ENCODE measurements at places on chromosomes 16 and 17. TPM values are rescaled to one million over a fixed set of nuclear protein-coding genes. Genes with fewer than 3 reads are reported as not detected.

GRCh38 chr17:78242024-78242742 is 10.8 kb downstream of the TMEM235 start:
- no peak for DNase-seq
- peaks cover 5% of the 10 kb centered on the region for H3K36me3 ChIP-seq
- no peaks in the 10 kb centered on the region for H3K27me3 ChIP-seq
- no peak overlapping the region for H3K4me3 ChIP-seq
- H3K4me1 ChIP-seq = no peaks in the 10 kb centered on the region

DNA sequence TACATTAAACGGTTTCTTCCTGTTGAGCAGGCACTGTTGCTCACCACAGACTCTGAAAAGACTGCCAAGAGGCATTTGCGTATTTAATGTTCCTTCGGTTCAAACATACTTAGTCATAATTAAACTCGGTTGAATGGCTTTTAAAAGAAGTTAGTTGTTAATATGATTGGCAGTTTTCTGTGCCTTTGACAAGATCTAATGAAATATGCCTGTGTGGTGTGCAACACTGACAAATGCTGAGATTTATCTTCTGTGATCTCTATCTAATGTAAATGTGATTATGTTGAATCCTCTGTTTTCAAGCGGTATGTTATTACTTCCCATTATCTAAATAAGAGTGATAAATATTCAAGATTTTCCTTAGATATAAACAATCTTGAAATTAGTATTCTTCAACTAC is 1046.6 kb downstream of the CDH8 start:
- no peak for DNase-seq
- no peaks in the 10 kb centered on the region for H3K4me1 ChIP-seq
- no peak overlapping the region for H3K27ac ChIP-seq
- no peaks in the 10 kb centered on the region for H3K36me3 ChIP-seq
- H3K27me3 ChIP-seq = no peaks in the 10 kb centered on the region

GRCh38 chr17:38915639-38915995 is 9.8 kb upstream of the LASP1NB start:
- no peaks in the 10 kb centered on the region for H3K4me1 ChIP-seq
- H3K27me3 ChIP-seq = no peaks in the 10 kb centered on the region
- H3K36me3 ChIP-seq = peaks cover 58% of the 10 kb centered on the region
- H3K4me3 ChIP-seq = no peak overlapping the region

- DNase-seq = peak; percentile 81
- H3K4me1 ChIP-seq = 0 out of 2 replicates have a peak, but pooled peaks cover 2% of the 10 kb centered on the region
- no peak overlapping the region for H3K4me3 ChIP-seq
- no peak overlapping the region for H3K27ac ChIP-seq
- H3K27me3 ChIP-seq = no peaks in the 10 kb centered on the region
- peaks cover 34% of the 10 kb centered on the region for H3K36me3 ChIP-seq
These were observed 35.5 kb upstream of the STAC2 start for GRCh38 chr17:39261286-39261685.

The CACNG5 gene
- total RNA-seq = 1.2 TPM

The CRYBA1 gene
- not detected for total RNA-seq

The CD300H gene
- not detected for total RNA-seq

The SLC13A2 gene
- total RNA-seq = not detected

The PIGL gene
- 24.3 TPM for total RNA-seq

- H3K4me1 ChIP-seq = peaks cover 2% of the 10 kb centered on the region
These were observed 36.0 kb upstream of the SHISA6 start for GRCh38 chr17:11204991-11205390.

DNA sequence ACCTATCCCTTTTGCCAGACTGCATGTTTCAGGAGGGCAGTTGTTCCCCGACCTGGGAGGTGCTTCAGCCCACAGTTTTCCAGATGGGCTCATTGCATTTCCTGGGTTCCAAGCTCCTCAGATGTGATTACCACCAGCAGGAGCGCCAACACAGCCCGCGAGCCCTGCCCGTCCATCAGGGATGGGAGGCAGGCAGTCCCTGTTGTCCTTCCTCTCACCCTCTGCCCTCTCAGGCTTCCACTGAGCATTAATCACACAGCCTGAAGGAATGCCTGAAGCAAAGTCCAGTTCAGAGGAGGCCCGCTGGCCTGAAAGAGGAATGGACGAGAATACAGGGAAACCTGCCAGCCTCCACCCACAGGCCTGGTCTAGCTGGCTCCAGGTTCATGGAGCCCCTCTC is 256.3 kb upstream of the SDK2 start:
- H3K4me1 ChIP-seq = no peaks in the 10 kb centered on the region
- H3K27me3 ChIP-seq = peaks cover 52% of the 10 kb centered on the region
- no peak overlapping the region for H3K27ac ChIP-seq

The PPP1R1B gene
- total RNA-seq = 15.5 TPM

The ADAM11 gene
- total RNA-seq = 2.7 TPM

DNA sequence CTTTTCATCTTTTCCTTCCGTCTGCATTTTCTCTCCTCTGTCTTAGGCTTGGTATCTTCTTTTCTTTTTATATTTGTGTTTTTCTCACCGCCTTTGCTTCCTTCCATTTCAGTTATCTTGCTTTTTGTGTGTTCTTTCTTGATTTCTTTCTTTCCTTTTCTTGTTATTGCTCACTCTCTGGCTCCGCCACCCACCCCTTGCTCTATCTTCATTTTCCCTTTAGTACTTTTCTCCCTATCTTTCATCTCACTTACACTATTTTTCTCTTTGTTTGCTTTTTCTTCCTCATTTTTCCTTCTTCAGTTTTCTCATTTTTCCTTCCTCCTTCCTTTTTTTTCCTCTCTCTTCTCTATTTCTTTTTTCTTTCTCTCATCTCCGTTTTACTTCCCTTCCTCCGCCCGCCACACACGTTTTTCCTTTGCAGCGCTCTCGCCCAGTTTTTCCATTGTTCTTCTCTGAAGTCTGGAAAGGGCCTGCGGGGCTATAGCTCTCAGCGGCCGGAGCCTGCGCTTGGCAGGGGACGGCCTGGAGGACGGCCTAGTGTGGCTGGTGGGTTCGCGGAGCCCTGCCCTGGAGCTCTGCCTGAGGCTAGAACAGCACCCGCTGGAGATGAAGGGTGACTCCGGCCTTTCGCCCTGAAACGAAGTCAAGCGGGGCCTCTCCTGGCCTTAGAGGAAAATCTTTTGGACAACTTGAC is 5.2 kb upstream of the HOXB13 start:
- peaks cover 99% of the 10 kb centered on the region for H3K27me3 ChIP-seq
- H3K27ac ChIP-seq = no peak overlapping the region
- H3K36me3 ChIP-seq = no peaks in the 10 kb centered on the region
- DNase-seq = no peak
- peak overlapping the region; percentile 5 for H3K4me3 ChIP-seq

DNA sequence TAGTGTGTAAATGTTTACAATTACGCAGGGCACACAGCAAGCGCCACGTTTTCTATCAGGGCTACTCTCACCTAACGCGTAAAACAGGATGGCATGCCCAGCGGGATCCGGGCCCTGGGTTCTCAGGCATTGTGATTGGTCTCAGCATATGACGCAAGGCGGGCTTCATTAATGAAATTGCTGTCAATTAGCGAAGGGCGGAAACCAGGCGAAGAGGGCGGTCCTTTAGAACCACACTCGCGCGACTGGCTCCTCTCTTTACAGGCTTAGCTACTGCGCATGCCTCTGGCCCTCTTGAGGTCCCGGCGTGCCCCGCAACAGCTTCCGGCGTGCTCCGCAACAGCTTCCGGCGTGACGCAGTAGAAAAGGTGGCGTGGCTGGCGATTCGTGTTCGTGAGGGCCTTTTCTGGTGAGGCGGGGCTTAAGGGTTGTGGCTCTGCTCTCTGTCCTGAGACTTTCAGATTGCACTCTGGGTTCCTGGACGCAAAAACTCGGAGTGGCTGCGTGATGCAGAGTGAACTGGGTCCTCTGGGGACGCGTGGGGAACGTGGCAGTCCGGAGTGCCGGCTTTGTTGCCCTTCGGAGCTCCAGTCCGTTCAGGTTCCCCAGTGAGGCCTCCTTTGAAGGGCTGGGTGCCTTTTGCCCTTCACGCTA is 9.2 kb downstream of the OR2C1 start:
- no peak overlapping the region for H3K27ac ChIP-seq
- no peaks in the 10 kb centered on the region for H3K27me3 ChIP-seq
- peak; percentile 36 for DNase-seq
- no peak overlapping the region for H3K4me3 ChIP-seq
- H3K36me3 ChIP-seq = no peaks in the 10 kb centered on the region

- H3K4me3 ChIP-seq = no peak overlapping the region
- H3K4me1 ChIP-seq = no peaks in the 10 kb centered on the region
- H3K27me3 ChIP-seq = no peaks in the 10 kb centered on the region
These were observed 53.7 kb downstream of the SNX20 start for GRCh38 chr16:50627419-50627818.

The CRYM gene
- 17.8 TPM for total RNA-seq

The NFAT5 gene
- 16.7 TPM for total RNA-seq

The ZP2 gene
- not detected for total RNA-seq

The CDK12 gene
- 87.9 TPM for total RNA-seq

GRCh38 chr17:81400154-81400977 is 5.1 kb downstream of the BAHCC1 start:
- peaks cover 29% of the 10 kb centered on the region for H3K27me3 ChIP-seq
- peak; percentile 75 for DNase-seq
- H3K36me3 ChIP-seq = no peaks in the 10 kb centered on the region
- H3K4me3 ChIP-seq = peak overlapping the region; percentile 58
- no peaks in the 10 kb centered on the region for H3K4me1 ChIP-seq
- H3K27ac ChIP-seq = no peak overlapping the region

The AURKB gene
- 171 TPM for total RNA-seq

DNA sequence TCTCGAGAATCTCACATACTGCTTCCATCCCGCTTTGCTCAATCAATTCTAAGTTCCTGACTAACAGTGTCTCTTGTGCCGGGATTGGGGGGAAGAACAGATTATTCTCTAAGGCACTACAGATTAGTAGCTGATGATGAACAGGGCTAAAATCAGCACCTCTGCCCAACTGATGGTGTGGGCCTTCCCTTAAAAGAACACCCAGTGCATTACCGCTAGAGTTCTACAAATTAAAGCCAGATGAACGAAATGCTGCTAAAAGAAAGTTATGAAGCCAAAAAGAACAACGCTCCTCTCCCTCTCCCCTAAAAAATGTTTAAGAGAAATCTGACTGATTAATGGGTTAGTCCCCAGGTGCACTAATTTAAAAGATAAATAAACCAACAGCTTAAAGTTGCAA is 4.4 kb downstream of the CDC27 start:
- H3K36me3 ChIP-seq = peaks cover 7% of the 10 kb centered on the region
- H3K4me3 ChIP-seq = no peak overlapping the region
- H3K27ac ChIP-seq = no peak overlapping the region
- no peak for DNase-seq
- H3K4me1 ChIP-seq = no peaks in the 10 kb centered on the region
- no peaks in the 10 kb centered on the region for H3K27me3 ChIP-seq

- H3K4me3 ChIP-seq = no peak overlapping the region
- H3K36me3 ChIP-seq = no peaks in the 10 kb centered on the region
- H3K27me3 ChIP-seq = no peaks in the 10 kb centered on the region
- peak; percentile 85 for DNase-seq
These were observed 8.1 kb upstream of the FLYWCH2 start for GRCh38 chr16:2874912-2875362.

The TP53TG3B gene
- not detected for total RNA-seq

- no peak for DNase-seq
- peaks cover 2% of the 10 kb centered on the region for H3K36me3 ChIP-seq
- no peak overlapping the region for H3K27ac ChIP-seq
- H3K27me3 ChIP-seq = no peaks in the 10 kb centered on the region
- no peak overlapping the region for H3K4me3 ChIP-seq
These were observed 56.1 kb downstream of the CRISPLD2 start for GRCh38 chr16:84875846-84876245.

The CETP gene
- not detected for total RNA-seq

The DHRS7C gene
- total RNA-seq = not detected

The SLC12A3 gene
- not detected for total RNA-seq

The LLGL2 gene
- 90.4 TPM for total RNA-seq

The NUPR1 gene
- 0.35 TPM for total RNA-seq

DNA sequence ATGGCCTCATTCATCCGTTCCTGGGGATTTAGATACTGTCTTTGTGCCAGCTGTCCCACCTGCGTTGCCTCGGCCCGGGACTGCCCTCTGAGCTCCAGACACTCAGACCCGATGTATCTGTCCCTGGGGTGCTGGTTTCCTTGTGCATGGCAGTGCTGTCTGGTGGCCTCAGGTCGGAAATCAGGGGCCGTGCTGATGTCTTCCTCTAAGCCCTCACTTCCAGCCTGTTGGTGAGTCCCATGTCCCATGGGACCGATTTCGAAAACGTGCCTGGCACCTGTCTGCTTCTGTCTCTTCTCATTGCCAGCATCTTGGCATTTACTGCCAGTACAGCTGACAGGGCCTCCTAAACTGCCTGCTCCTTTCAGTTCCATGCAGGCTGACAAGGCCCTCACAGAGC is 22.1 kb downstream of the NT5M start:
- peaks cover 9% of the 10 kb centered on the region for H3K36me3 ChIP-seq
- H3K4me1 ChIP-seq = no peaks in the 10 kb centered on the region
- no peak for DNase-seq

- no peak within 1 kb of the TSS for H3K27ac ChIP-seq
- no peaks in the 10 kb centered on the region for H3K27me3 ChIP-seq
- DNase-seq = peak; percentile 78
- H3K36me3 ChIP-seq = no peaks in the 10 kb centered on the region
- H3K4me3 ChIP-seq = peak within 1 kb of the TSS; percentile 75
- peaks cover 7% of the 10 kb centered on the region for H3K4me1 ChIP-seq
These were observed at the start of gene C17orf113 for GRCh38 chr17:42050393-42051012. TSS of gene C17orf113 (minus strand) at chr17:42050601. CDS start at chr17:42043376, 7,225 bp downstream.

GRCh38 chr16:3716831-3717234 is 491 bp downstream of the TRAP1 start:
- H3K27ac ChIP-seq = no peak overlapping the region
- H3K4me1 ChIP-seq = no peaks in the 10 kb centered on the region
- peak overlapping the region; percentile 97 for H3K4me3 ChIP-seq
- no peaks in the 10 kb centered on the region for H3K27me3 ChIP-seq
- DNase-seq = no peak
- peaks cover 31% of the 10 kb centered on the region for H3K36me3 ChIP-seq

- H3K4me3 ChIP-seq = no peak overlapping the region
- no peaks in the 10 kb centered on the region for H3K4me1 ChIP-seq
- H3K27ac ChIP-seq = no peak overlapping the region
- DNase-seq = no peak
- H3K27me3 ChIP-seq = no peaks in the 10 kb centered on the region
These were observed 9.1 kb upstream of the GHDC start for GRCh38 chr17:42203354-42203753.

The CLDN7 gene
- total RNA-seq = 174 TPM

- no peak overlapping the region for H3K27ac ChIP-seq
- H3K27me3 ChIP-seq = no peaks in the 10 kb centered on the region
- no peak for DNase-seq
- H3K4me3 ChIP-seq = no peak overlapping the region
- peaks cover 34% of the 10 kb centered on the region for H3K36me3 ChIP-seq
These were observed 4.9 kb downstream of the CES2 start for GRCh38 chr16:66940236-66940635.

DNA sequence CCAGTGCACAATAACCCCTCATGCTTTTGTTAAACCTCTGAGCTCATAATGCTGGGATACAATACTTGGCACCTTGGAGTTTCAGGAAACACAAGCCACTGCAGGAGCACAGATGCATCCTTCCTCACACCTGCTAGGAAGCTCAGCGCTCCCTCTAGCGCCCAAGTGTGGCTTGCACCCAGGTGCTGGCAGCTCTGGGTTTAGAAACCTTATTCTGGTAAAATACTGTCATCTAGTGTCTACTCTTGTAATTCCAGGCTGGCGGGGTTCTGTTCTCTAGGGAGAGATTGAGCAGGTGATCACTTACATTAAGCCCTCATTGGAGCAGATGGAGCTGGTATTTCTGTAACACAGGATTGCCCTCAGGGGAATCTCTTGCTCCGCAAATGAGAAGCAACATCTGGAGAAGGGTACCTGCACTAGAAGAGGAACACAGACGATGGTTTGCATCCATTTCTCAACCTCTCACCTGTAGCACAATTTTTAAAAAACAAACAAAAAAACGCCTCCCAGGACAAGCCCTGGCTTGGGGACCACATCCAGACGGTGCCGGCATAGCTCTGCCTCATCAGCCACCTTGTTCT is 1.5 kb downstream of the CCL1 start:
- no peaks in the 10 kb centered on the region for H3K4me1 ChIP-seq
- no peak overlapping the region for H3K4me3 ChIP-seq
- no peaks in the 10 kb centered on the region for H3K27me3 ChIP-seq
